Activated T-cell treated with anti-CD3 and anti-CD28 coated beads for 4 hours (primary cell): ENCODE measurements at places on chromosomes 1 and 21.
A peak's percentile ranks its signal among the peaks of the same experiment; 100 is the strongest.

DNA sequence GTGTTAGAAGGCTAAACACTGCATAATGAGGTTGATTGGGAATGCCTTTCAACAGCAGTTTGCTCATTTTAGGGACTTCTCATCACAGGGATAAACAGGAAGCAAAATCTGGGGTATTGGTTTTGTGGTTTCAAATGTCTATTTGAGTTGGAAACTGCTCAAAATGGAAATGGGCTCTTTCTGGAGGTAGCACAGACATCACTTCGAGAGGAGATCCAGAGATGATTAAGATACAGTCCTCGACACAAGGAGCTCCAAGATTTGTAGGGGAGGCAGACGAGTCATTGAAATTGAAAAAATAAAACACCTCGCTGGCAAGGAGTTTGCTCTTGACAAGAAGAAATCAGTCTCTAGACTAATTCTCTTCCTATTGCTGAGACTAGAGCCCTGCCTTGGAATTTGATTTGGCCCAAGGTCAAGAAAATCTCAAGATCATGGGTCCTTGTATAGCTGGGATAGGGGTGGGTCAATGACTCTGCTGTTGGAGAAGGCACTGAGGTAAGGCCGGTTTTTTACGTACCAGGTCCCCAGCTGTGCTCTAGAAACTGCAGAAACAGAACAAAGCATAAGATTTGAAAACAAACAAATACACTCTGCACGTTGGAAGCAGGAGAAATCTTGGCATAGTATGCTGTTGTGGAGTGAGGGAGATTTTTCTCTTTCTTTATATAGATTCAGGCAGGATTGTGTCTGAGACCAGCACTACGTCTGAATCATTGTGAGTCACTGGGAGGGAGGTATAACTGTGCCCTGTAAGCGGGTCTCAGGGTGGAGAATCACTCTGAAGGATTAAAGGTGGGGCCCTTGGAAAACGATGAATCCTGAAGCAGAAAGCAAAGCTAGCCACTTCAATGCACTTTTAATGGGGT, 17.7 kb upstream of the KLHDC8A start:
- no peak for DNase-seq

GRCh38 chr21:23690316-23690715, 1917.0 kb downstream of the MRPL39 start:
- DNase-seq: no peak

DNA sequence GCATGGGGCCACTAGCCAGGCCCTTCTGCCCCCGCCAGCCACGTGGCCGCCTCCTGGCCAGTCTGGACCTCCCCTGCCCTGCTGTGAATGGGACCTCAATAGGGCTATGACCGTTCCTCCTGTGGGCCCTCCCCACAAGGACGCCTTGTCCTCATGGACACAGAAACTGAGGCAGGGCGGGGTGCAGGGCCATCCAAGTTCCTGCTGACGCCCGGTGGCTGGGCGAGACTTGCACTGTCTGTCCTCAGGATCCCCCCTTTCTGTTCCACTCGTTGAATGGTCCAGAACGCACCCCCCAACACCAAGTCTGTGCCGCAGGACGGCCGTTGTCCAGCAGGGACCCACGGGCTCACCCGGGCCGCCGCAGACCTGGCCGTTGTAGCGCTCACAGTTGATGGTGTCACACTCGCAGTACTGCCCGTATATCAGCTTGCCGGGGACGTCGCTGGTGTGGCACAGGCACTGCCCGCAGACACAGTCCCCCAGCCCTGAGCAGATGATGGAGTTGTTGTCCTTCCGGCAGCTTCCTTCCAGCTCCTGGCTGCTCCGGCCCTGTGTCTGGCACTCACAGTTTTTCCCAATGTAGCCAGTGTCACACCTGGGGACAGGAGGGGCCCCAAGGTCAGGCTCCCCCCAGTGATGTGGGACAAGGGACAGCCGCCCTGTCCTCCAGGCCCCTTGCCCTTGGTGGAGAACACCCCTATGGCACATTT, 16.3 kb upstream of the PTTG1IP start:
- DNase-seq: no peak

DNA sequence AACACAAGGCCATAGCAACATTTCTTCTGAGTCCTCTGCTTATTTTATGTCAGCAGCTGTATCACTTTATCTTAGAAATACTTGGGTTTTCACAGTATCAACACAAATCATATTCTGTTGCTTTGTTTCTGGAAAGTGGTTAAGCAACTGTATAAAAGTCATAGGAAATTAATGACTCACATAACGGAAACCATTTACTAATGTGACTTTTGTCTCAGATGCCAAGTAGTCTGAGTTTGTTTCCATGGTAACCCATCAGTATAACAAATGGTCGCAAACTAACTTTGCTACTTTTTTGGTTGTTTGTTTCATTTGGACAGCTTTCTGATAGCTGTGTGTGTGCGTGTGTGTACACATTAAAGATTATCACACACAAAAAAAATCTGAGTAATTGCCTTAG, 31.1 kb downstream of the EEIG2 start:
- no peak for DNase-seq

GRCh38 chr1:115067161-115067859, 22.0 kb downstream of the TSPAN2 start:
- no peak for DNase-seq

GRCh38 chr1:67390041-67390887, 39.9 kb downstream of the SERBP1 start:
- DNase-seq: no peak

GRCh38 chr1:245501633-245502032, 346.8 kb downstream of the KIF26B start:
- DNase-seq: no peak

DNA sequence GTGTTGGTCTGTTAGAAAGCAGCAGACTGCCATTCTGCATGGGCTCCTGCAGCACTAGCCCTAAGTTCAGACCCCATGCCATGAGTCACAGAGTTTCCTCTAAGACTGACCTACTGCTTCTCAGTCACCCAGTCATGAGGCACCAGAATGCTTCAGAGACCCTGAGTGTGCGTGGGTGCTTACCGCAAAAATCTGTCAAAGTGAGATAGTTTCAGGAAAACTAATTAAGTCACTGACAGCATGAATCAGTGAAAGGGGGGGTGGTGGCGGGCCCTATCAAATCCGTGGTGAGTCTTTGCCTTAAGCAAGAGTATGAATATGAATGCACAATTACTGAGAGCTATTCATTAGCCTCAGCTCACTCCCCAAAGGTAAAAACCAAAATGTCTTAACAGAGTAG, 98.1 kb downstream of the KCTD3 start:
- DNase-seq: no peak

DNA sequence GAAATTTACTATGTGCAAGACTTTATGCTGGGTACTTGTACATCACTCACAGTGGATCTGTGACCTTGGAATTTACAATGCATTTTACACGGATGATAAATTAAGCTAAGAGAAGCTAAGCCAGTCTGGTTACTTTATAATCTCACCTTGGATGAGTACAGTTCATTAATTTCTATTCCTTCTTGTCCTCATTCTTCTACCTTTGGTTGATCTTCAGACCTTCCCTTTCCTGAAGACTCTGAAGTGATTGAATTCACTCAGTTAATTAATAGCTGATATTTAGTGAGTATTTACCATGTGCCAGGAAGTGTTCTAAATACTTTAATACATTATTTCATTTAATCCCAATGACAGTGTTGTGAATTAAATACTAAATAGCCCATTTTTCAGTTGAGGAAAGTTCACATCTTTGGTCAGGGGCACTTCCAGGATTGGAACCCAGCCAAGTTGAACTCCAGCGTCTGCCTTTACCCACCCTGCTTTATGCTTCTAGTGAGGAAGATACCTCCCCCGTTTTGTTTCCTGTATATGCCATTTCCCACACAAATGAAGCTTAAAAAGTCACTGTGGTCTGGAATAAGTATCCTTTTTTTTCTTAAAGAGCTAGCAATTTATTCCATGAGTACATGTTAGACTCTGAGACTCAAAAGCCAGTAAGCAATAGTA, 146.6 kb downstream of the TLR5 start:
- no peak for DNase-seq

DNA sequence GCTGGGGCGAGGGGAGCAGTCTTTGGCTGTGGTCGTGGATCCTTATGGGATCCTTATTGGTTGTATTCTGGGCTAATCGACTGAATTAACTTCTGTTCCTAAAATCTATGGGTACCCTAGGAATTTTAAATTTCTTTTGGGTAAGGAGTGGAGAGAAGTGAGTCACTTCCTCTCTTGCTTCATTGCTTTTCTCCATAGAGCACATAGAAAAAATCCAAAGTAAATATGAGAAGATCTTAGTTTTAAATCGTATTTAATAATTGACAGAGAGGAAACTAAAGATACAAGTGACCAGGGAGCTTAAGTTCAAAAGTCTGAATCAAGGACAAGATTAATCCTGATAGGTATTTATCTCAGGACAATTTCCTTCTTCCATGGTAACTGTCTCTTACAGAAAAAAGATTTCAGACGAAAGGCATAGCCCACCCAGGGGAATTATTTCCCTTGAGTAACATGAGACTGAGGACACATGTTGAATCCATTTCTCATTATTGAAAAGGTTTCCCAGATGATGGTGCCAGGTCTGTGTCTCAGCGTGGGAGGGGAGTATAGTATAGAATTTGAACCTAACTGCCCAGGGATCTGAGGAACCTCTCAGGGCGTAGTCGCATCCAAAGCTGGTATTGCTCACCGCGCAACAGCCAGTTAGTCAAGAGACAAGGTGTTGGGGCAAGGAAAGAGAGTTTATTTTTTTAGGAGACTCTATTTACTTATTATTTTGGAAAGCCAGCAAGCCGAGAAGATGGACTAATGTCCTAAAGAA, 28.7 kb upstream of the FASLG start:
- no peak for DNase-seq

DNA sequence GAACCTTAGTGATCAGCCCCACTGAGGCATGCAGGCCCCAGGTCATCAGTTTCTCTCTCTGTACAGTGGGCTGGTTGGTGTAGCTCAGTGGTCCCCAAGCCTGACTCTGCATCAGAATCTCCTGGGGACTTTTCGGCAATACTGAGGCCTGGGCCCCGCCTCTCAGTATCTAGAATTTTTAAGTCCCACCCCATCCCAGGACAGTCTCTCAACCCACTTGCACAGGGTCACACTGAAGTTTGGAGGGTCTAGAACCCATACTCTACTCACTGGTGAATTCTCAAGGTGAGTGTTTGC, 216.4 kb downstream of the MATN1 start:
- DNase-seq: no peak

DNA sequence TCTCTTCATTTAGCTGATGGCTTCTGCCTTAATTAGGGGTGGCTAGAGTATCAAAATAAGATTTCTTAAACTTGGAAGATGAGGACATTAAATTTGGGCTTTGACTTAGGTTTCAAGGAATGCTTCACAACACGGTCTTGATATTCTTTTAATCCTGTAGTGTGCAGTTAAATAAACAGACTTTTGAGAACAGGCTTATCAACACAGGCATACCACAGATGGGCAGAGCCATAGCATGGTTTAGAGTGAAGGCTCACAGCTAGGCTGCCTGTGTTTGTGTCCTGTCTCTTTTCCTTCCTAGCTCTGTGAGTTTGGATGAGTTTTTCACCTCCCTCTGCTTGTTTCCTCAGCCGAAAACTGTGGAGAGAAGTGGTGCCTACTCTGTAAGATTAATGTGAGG, 102.3 kb upstream of the IPO9 start:
- no peak for DNase-seq

- DNase-seq: no peak
These were observed 203.6 kb upstream of the CHODL start for GRCh38 chr21:18041012-18041411.

GRCh38 chr1:86914998-86915736, 732 bp downstream of the HS2ST1 start:
- DNase-seq: peak; percentile 24

- DNase-seq: no peak
These were observed 35.9 kb upstream of the HMGN1 start for GRCh38 chr21:39384674-39385298.

GRCh38 chr21:27250366-27250765, 283.5 kb upstream of the ADAMTS5 start:
- DNase-seq: no peak

- DNase-seq: no peak
These were observed 109.2 kb downstream of the CASZ1 start for GRCh38 chr1:10687251-10687651.

DNA sequence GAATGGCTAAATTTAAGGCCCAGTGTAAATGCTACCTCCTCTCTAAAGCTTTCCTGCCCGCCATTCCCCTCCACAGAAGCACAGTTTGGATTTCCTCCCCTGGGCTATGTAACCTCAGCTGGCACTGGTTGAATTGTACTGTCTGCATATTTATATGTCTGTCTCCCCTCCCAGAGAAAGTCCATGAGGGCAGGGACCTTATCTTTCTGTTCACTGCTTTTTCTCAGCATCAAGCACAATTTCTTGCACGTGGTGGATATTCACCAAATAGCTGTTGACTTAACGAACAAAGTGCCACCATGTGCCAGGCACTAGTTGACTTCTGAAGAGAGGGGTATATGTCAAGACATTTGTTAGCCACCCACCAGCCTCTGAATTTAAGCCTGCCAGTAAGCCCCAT, 9.5 kb upstream of the PDIK1L start:
- DNase-seq: no peak

- no peak for DNase-seq
These were observed 38.7 kb upstream of the BECN2 start for GRCh38 chr1:241918879-241919278.

DNA sequence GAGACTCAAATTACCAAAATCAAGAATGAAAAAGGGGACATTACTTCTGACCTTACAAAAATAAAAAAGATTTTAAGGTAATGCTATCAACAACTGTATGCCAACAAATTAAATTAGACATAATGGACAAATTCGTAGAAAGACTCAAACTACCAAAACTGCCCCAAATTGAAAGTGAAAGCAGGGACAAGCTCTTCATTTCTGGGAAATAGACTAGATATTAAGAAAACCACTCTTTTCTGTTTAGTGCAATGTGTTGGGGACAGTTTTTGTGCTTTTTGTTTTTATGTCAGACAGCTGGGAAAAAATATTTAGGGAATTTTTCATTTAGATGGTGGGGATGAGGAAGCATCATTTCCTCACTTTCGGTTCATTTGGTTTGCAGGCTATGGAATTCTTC, 4.9 kb upstream of the GBP1 start:
- no peak for DNase-seq
